GM12892 (cell line): ENCODE measurements at places on chromosomes 16 and 17.

DNA sequence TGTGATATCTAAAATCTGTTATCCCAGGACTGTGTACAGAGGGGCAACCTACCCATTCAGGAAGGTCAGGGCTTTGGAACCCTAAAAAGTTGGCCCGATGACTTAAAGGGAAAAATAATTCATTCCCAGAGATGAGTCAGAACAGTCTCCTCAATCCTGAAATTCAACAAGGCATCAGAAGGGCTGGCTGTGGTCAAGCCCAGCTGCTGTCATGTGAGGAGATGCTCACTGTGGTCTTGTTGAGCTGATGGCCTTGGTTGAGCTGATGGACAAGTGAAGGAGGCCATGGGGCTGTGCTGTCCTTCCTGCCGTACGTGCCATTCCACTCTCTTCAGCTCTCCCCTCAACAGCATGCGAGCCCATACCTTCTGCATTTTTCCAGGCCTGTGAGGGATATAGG is 20.9 kb upstream of the DRG2 start:
- DNase-seq, result no peak

GRCh38 chr17:44909681-44910144 is 5.6 kb downstream of the GFAP start:
- no peak for DNase-seq

GRCh38 chr17:47611372-47612350 is 38.1 kb upstream of the KPNB1 start:
- DNase-seq, result no peak

GRCh38 chr17:41629826-41630670 is 5.7 kb upstream of the KRT17 start:
- no peak for DNase-seq

GRCh38 chr16:83085660-83086059 is 458.9 kb downstream of the CDH13 start:
- DNase-seq, result no peak

- DNase-seq, result no peak
Observed at GRCh38 chr17:77392376-77393273, 251.9 kb downstream of the SEC14L1 start.

DNA sequence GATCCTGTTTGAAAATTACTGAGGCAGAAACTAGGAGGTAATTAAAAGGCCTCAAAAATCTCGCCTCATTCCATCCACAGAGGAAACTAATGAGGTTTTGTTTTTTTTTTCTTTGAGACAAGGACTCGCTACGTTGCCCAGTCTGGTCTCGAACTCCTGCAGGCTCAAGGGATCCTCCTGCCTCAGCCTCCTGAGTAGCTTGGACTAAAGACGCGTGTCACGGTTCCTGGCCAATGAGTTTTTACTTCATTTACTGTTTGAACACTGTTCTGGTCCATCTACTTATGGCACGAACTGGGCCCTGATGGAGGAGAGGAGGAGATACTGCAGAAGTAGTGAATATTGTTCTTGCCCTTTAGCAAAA is 600 bp upstream of the BLTP2 start:
- no peak for DNase-seq

DNA sequence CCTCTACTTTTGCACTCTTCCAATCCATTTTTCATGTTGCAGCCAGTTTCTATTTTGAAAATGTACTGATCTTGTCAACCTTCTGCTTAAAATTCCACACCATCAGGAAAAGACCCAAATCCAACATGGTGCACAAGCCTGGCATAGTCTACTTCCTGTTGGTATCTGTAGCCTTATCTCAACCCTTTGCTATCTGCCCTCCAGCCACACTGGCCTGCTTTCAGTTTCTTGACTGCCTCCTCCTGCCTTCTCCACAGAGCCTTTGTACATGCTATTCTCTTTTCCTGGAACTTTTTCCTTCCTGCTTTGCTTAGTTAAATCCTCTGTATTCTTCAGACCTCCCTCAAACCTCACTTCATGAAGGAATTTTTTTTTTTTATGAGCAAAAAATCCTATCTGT is 31.5 kb downstream of the NLRP1 start:
- no peak for DNase-seq

DNA sequence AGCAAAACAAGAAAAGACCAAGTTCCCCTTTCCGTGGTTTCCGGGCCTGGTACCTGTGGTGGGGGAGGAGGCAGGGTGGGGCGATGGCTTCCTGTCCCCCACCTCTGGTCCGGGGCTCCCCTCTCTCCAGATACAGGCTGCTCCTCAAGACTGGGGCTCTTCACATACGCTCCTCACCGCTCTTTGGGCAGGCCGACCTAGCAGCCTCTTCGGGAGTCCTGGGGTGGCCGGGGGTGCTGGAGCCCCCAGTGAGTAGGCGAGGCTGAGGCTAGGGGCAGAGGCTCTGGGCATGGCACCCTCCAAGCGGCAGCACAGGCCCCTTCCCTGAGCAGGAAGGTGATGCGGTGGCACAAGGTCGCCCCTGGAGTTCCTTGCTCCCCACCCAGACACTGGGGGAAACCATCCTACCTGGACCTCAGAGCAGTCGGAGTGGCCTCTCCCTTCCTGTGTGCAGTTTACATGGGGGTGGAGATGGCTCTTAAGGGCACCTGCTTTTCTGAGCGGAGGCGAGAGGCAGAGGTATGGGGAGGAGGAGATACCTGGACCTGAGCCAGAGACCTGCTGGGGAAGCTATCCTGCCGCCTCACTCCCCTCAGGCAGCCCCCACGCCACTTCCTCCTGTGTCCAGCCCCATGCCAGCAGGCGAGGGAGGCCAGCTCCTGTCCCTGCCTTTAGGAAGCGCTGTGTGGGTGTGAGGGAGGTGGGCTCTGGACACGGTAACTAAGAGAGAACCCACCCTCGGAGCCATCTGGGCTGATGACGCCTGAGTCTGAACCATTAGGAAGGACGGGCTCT is 891 bp downstream of the CORO1A start:
- peak; percentile 70 for DNase-seq

DNA sequence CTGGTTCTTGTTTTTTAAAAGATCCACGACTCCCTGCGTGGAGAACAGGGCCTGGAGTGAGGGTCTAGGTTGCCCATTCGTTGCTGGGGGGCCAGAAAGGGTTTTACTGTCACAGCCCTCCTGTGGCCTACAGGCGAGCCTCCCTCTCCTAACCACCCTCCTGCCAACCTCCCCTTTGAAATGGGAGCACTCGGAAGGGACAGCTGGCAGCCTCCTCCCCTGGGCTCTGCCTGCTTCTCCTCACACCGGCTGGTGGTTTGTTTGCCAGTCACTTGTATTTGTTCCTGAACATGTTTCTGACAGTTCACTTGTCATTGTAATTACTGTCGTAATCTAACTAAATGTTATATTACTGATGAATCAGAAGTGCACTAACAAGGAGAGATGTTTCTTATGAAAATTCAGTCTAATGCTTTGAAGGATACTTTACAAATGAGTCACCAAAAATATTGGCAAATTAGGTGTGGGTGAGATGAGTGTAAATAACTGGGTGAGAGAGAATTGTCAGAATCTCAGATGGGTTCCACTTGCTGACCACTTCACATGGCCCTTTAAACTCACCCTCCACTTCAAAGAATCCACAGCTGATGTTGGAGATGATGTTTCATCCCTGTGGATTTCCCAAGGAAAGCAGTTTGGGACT is 2.7 kb upstream of the SPPL2C start:
- DNase-seq, result no peak

GRCh38 chr16:65793781-65794180 is 572.7 kb upstream of the CDH5 start:
- DNase-seq, result no peak

- DNase-seq, result no peak
Observed at GRCh38 chr16:76121636-76122035, 155.6 kb upstream of the CNTNAP4 start.

- no peak for DNase-seq
Observed at GRCh38 chr17:57918017-57918895, 37.0 kb downstream of the CUEDC1 start.

- no peak for DNase-seq
Observed at GRCh38 chr17:49914096-49914490, 54.9 kb upstream of the DLX4 start.

- DNase-seq, result no peak
Observed at GRCh38 chr16:30066761-30067583, 1.4 kb downstream of the ALDOA start.

- DNase-seq, result no peak
Observed at GRCh38 chr16:471353-472198, 46.1 kb downstream of the RAB11FIP3 start.

DNA sequence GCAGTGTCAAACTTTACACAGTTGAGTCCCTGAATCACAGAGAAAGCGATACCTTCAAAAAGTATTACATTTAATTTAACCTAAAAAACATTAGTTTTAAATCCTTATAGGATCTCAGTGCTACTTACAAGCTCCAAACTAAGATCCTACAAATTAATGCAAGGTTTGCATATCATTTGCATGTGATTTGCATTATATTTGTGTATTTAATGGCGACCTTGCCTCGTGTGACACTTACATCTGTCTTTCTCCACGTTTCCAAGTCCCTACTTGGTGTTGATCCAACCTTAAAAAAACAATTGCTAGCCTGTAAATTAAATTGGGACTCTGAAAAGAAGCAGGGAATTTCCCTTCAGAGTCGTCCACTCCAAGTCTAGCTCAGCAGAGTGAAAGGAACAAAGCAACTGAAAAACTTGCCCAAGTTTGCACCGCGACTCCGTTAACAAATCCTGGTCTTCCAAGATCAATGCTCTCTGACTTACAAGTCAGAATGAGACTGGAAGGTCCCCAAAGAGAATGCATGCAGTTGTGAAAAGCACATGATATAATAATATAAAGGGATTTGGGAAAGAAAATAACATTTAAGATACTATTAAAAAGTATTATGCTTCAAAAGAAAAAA is 739 bp upstream of the FAM117A start:
- no peak for DNase-seq

DNA sequence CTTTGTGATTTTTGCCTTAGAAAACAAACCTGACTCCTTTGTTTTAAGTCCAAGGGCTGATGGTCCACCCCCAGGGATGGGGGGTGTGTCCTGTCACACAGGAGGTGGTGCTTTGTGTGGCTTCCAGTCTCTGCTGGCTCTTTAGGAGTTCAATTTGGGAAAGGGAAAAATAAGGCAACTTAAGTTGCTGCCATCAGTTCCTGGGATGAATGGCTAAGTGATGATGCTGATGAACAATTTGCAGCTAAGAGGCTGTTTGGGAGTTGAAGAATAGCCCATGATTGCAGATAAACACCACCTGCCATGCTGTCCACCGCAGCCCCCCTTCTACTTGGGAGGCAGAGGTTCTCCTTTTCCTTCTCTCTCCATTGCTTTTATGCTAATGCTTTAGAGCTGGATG is 40.2 kb downstream of the ARL4D start:
- DNase-seq, result no peak

DNA sequence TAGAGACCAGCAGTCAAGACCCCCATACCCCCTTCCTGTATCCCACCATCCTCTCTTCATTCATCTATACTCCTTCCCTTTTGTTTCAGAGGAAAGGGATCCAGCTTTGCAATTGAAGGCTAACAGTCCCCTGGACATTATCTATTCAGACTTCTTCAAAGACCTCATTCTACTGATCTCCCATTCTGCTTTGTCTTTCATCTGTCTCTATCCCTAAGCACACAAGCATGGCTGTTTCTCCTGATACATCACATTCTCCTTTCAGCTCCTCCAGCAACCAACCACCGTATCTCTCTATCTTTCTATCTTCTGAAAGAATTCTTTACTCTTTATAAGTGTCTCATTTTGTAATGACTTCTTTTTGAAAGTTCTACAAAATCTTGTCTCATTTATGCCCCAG is 9.7 kb upstream of the ARHGAP17 start:
- no peak for DNase-seq

DNA sequence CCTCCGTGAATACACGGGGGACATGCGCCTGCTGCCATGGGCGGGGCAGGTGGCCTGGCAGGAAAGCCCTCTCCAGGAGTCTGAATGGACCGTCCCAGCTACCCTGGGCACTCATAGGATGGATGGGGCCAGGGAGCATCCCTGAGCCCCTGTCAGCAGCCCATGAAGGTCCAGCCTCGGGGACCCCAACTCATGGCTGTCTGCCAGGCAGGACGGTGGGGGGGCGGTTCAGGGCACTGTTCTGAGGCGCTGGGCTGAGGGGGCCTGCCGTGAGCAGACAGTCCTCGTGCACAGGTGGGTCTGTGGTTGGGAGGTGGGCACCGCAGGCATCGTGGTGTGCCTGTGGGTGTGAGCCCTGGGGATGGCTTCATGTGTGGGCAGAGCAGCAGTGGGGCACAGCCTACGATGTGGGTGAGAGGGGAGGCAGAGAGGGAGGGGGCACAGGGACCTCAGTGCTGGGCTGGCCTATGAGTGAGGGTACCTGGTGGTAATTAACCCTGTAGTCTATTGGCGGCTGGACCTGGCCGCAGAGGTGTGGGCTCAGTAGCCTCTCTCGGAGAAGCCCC is 6.5 kb upstream of the PKMYT1 start:
- DNase-seq, result no peak

- no peak for DNase-seq
Observed at GRCh38 chr16:82384017-82384416, 214.0 kb upstream of the MPHOSPH6 start.

- DNase-seq, result no peak
Observed at GRCh38 chr16:66409156-66409555, 17.9 kb upstream of the BEAN1 start.

- DNase-seq, result no peak
Observed at GRCh38 chr16:81614654-81615359, 164.3 kb upstream of the PLCG2 start.

- no peak for DNase-seq
Observed at GRCh38 chr17:80718428-80718827, 173.8 kb downstream of the RPTOR start.

- DNase-seq, result no peak
Observed at GRCh38 chr17:75403131-75403530, 2.3 kb downstream of the GRB2 start.

DNA sequence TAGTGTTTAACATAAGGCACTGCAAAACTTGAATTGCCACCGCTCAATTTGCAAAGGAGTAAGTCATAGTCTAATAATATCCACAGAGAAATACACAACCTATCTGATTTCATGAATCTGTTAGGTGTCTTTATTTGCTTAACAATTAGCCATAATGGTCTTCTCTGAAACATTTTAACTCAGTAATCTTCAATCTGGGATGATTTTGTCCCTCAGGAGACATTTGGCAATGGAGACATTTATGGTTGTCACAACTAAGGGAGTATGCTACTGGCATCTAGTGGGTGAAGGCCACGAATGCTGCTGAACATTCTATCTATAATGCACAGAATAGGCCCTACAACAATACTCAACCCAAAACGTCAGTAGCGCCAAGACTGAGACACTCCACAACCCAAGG is 4.3 kb downstream of the UBE2G1 start:
- DNase-seq, result no peak

- no peak for DNase-seq
Observed at GRCh38 chr17:55238931-55239297, 25.8 kb upstream of the HLF start.

DNA sequence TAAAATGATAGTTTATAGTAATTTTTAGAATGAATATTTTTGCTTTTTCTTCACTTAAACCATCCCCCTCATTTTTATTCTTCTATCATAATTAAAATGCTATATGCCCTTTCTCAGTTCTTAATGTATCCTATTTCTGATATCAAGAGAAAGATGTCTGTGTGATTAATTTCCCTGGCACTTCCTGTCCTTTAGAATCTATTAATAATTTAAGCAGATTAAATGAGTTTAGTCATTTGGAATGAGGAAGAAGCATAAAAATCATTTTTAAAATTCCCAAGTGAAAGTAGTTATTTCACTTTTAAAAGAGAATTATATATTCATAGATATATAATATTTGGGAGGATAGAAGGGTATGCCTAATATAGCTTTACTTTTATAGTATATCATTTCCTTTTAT is 27.8 kb upstream of the CDR2 start:
- no peak for DNase-seq
